ENCODE measurements at places on chromosomes 1 and 21. TPM values are rescaled to one million over a fixed set of nuclear protein-coding genes. Genes with fewer than 3 reads are reported as not detected.

DNA sequence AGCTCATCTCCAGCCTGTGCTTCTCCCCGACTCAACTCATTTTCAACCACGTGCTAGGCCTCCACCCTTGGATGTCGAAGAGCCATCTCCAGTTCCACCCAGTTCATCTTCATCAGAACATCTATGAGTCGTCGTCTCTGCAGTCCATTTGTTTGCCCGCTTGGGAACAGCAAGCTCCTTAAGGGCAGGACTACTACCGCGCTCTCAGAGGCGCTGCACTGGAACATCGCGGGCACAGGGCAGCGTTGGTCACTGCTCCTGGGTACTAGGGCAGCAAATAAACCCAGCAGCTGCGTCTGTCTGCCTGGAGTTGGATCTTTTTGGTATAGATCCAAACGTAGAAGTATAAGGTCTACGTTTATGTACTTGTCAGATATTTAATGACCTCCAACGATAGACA lies 478 bp upstream of the PRDM2 start:
- DNase-seq = peak; percentile 39

DNA sequence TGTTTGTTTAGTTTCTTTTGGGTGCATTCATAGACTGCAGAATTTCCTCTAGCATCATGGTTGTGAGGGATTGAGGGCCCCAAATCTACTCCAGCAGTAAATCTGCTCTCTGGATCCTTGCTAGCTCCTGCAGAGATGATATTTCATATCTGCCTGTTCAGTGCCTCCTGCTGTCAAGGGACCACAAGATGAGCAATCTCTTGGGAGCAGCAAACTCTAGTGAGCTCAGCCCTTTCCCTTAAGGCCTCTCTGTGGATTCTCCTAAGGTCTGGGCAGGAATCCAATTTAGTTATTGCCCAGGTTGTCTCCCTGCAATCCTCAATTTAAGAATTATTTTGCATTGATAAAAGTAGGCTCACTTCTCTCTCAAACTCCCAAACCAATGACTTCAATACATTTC lies 76.9 kb downstream of the RGS18 start:
- DNase-seq = no peak

TADA1 gene
- polyA plus RNA-seq = 8.0 TPM

RCSD1 gene
- 120 TPM for polyA plus RNA-seq

DNA sequence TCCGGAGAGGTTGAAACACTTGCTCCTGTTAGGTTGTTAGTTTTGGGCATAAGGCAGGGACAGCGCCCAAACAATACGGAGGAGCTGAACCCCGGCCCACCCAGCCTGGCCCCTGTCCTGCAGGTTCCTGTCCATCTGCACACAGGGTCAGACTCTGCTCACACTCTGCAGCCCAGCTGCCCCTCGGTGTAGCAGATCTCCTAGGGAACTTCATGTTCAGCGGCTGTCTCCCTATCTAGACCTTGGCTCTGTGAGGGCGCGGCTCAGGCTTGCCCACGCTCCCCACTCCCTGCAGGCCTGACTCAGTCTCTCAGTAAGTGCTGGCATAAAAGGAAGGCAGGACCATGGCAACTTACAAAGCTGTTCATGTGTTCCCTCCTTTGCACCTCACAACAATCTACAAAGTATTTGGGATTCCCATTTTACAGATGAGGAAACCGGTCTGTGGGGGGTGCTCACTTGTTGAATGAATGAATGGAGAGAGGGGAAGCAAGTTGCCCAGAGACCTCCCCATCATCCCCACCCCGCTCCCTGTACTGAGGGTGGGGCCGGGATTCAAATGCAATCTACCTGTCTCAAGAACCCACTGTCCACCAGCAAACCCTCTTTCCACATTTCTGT lies 26.2 kb downstream of the ACOT11 start:
- no peak for DNase-seq

DNA sequence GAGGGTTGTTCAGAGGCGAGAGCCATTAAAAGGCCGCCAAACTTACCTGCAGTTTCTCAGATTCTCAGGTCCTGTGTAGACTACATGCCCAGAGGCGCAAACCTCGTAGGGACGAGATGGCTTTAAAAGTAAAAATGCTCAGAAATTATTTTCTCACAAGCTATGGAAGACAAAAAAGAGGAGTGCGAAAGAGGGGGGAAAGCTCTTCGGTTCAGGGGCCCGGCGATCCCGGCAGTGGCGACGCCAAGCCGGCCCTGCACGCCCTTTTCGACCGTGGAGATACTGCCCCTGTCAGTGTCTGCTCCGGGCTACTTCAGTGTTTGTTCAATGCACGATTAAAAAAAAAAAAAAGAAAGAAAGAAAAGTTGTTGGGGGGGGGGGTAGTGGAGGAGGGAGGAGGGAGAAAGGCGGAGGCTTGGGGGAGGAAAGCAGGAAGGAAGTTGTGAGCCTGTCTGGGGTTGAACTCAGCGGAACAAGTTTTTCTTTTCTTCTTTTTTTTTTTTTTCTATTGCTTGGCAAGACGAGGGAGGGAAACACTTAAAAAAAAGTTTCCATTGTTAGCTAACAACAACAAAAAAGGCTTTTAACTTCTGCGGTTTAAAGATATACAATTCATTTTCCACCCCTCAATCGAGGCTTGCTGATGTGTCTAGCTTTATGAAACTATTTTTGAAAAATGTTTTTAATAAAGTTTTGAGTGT lies at the start of gene ITPKB:
TSS of gene ITPKB (minus strand) at position 288 of the 701 bp plus-strand sequence. CDS start 1,824 bp downstream, outside the sequence.
- peak; percentile 49 for DNase-seq

DNA sequence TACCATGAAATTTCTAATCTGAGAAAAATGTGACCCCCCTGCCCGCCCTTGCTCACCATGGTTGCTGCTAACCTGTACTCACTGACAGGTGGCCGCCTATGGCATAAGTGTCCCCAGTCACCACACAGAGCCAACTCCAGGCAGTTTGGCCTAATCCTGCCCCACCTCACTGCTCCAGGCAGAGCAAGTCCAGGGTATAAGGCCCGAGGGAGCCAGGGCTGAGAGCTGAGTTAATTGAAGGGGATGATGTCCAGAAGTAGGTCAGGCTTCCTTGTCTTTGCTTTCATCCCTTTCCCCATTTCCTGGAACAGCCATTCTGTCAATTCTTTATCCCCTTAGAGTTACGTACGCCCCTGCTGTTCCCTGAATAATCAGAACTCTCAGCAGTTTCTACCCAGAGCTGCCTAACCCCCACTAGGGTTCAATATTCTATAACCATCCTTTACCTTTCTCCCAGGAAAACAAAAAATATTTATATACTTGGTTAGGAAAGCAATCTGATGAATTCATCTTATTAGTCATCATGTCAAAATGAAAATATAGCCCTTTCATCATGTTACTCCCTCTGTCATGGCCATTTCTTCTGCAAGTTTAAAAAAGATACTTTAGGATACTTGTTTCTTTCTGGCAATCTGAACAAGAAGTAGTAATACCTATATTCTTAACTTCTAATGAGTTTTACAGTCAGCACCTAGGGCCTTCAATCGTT lies 29.4 kb upstream of the CD101 start:
- DNase-seq = no peak

PALMD gene
- not detected for polyA plus RNA-seq

GRCh38 chr21:28228636-28228995 lies 764.1 kb downstream of the LTN1 start:
- no peak for DNase-seq

- DNase-seq = no peak
These were observed 11.7 kb downstream of the PYHIN1 start for GRCh38 chr1:158943059-158943458.

DNA sequence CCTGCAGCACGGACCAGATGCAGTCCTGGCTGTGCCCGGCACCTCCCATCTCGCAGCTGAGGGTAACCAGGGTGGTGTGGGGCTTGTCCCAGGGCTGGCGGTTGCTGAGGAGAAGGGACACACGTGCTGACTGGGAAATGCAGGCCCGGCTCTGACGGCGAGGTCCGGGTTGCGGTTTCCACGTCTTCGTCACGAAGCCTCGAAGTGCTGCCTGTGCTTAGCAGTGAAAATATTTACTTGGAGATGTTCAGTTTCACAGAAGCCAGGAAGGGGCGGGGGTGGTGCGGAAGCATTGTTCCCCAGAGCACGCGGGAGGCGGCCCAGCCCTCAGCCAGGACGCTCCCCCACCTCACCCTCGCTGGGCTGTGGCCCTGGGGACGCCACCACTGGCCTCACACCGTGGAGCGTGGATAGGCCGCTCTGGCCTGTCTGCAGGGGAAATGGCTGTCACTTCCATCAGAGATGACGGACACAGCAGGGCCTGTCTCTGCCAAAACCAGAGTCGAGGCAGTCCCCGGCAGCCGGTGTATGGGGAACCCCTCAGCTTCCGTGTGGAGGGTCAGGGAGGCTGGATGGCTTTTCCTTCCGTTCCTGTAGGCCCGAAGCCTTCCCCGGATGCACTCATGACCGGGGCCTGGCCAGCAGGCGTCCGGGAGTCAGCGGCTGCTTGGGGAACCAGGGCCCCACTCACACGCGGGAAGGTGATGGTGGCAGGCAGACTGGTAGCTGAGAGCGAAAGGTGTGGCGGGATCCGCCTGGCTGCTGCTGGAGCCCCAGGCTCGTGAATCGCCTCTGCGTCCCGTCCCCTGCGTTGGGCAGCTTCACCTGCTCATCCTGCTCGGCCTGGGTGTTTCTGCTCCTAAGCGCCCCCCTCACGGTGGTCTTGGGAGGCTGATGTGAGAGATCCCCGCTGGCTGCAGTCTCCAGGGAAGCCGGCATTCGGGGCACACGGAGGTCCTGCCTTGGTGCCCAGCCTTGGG lies 14.7 kb upstream of the POFUT2 start:
- peak; percentile 31 for DNase-seq

GRCh38 chr1:164611754-164612642 lies 53.0 kb downstream of the PBX1 start:
- DNase-seq = no peak

CACNA1S gene
- not detected for polyA plus RNA-seq

DNA sequence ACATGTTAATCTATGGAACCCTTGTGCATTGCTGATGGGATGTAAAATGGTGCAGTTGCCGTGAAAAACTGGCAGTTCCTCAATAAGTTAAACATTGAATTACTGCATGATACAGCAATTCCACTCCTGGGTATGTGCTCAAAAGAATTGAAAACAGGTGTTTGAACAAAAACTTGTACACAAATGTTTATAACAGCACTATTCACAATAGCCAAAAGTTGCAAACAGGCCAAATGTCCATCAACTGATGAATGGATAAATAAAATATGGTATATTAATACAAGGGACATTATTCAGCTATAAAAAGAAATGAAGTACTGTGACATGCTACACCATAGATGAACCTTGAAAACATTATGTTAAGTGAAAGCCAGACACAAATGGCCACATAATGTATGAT lies 17.7 kb upstream of the SRSF10 start:
- no peak for DNase-seq

GRCh38 chr1:192539297-192540092 lies 36.1 kb upstream of the RGS1 start:
- DNase-seq = no peak

DNA sequence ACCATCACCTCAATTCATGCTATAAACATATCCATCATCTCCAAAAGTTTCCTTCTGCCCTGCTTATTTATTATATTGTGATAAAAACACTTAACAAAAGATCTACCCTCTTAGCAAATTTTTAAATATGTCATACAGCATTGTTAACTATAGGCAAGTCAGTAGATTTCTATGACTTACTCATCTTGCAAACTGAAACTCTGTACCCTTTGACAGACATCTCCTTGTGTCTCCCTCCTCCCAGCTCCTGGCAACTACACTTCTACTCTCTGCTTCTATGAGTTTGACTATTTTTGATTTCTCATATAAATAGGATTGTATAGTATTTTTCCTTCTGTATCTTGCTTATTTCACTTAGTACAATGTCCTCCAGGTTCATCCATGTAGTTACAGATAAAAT lies 174.8 kb downstream of the TNFSF18 start:
- DNase-seq = no peak

NPR1 gene
- not detected for polyA plus RNA-seq

ABCA4 gene
- not detected for polyA plus RNA-seq

Measured in CD14-positive monocyte (primary cell).